GM19239 (cell line): ENCODE measurements at places on chromosomes 5 and 9.

GRCh38 chr9:88387552-88388202 lies 567 bp upstream of the SPIN1 start:
- DNase-seq = peak; percentile 5

DNA sequence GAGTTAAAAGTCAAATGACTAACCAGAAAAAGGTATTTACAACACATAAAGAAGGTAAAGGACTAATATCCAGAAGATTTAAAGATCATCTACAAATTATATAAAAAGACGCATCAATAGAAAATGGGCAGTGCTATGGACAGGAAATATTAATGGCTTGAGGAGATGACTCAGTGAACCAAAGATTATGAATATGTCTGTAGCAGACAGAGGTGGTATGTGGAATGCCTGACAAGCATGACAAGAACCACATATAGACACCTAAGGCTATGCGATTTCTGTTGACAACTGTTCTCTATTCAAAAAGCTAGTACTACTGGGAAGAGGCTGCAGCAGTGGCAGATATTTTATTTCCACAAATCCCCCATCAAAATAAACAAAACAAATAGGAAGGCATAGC lies 177.0 kb upstream of the SH3GL2 start:
- no peak for DNase-seq

DNA sequence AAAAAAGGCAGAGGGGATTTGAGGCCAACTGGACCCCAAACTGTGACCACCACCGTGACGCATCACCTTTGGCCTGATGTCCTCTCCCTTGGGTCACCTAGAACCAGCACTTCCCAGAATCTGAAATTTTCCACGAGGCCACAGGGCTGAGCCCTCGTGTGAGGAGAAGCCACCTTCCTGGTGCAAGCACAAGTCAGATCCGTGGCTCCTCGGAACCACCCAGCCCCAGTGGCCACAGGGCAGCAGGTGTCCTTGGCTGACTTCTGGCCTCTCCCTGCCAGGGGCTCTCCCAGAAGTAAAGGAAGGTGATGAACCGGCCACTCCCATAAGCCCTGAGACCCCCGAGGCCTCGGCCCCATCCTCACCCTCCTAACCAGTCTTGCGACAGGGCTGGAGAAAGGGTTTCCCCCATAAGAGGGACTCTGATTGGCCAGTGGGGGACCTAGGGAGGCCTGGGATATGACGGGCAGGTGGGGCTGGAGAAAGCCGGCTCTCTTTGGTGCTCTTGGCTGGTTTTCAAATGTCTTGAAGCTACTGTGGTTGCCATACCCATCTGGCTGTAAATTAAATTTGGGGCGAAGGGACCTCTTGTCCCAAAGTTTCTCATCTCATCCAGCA lies 20.9 kb upstream of the HMCN2 start:
- no peak for DNase-seq

GRCh38 chr5:135452321-135453030 lies at the start of gene TIFAB:
TIFAB (minus strand) TSS chr5:135452351; CDS start chr5:135449939, 2,412 bp downstream.
- DNase-seq = no peak

GRCh38 chr5:116765441-116765840 lies 190.8 kb upstream of the SEMA6A start:
- no peak for DNase-seq

DNA sequence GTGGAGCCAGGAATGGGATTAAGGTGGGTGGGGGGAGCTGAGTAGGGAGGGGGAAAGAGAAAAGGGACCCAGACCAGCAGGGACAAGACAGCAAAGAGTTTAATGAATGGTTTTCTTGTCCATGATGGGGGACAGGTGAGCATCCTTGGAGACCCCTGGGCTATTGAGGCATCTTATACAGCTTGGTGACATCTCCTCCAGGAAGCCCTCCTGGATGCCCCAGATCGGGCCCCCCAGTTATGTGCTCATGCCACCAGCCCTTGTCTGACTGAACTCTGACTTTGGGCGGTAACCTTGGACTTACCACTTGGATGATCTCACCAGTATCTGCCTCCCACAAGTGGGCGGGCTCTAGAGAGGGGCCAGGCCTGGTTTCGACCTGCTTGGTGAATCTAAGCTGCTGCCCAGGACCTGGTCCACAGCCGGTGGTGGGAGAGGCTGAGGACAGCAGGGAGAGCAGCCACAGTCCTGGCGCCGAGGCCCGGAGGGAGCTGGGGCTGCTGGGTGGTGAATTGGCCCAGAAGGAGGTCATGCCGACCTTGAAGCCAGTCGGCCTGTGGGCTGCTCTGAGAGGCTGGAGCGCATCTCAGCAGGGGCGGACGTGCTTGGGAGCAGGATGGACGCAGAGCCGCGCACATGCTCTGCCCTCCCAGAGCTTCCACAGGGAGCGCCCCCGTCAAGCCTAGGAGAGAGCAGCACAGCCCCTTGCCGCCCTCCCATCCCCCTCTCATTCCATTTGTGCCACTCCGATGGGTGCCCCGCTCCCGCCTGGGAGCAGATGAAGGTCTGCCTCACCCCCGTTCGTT lies 36.2 kb downstream of the UNC5A start:
- DNase-seq = no peak

DNA sequence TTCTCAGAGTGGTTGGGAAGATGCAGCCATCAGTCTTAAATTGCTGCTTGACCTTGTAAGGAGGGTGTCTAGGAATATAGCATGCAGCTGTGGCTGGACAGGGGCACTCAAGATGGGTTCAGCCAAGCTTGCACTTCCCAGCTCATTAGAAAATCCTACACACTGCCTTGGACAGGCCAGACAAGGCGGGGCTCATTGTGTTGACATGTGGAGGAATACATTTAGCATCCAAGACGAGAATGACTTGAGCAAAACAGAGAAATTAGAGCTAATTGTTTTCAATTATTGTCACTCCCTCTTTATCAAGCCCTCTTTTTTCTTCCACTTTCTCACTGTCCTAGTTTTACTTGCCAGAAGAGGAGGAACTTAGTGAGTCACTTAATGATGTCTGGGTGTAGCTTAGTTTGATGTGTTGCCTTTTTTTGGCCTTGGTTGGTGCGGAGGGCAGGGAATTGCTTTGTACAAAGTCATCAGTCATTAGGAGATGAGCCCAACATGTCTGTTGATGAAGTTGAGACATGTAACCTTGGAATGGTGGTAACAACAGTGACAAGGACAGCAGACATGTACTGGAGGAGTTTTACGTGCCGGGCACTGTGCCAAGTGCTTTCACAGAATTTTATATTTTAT lies 1219.3 kb upstream of the WWC1 start:
- no peak for DNase-seq

DNA sequence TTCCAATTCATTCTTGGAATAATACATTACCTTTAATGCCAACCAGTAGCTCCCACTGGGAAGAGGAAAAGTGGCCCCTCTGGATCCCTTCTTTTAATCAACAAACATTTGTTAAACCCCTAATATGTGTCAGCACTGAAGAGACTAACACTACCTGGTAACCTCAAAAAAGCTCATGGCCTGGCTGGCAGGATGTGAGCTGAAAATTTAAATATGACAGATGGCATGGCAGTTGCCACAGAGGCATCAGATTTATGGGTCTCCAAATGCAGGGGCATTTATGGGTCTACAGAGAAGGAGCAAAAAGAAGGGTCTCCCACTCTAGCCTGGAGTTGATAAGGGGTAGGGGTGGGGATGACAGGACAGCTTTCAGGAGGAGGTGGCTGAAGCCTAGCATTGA lies 12.5 kb downstream of the DNAH5 start:
- no peak for DNase-seq

DNA sequence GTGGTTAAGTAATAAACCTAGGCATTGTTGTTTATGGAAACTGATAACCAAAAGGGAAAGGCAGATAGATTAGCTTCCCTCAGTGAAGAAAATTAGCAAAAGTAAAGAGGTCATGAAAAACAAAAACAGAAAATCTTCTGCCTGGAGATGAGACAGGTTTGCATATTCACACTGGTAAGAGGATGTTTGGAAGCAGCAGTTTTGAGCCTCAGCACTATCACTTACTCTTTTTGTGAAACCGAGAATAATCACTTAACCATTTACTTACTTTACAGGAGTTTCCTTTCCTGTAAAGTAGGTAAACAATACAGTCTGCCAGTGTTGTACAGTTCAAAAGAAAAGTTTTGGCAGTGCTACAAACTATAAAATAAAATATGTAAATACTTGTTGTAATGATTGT lies 35.5 kb upstream of the EMB start:
- peak; percentile 15 for DNase-seq

- DNase-seq = no peak
These were observed 25.3 kb upstream of the ENHO start for GRCh38 chr9:34547960-34548611.

DNA sequence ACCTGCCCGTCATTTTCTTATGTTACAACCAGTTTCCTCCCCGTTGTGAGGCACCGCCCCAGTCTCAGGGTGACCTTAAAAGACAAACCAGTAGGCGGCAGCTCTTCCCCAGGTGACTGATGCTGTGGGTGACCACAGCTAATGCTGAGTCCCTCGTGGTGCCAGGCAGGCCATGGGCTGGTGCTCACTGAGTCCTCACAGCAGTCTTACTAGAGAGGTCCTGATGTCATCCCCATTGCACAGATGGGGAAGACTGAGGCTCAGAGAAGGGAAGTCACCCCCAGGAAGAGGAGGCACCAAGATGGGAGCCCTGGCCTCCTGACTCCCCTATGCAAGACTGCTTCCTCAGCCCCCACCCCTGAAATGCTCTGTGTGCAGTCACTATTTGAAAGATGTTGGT lies 978 bp downstream of the CFAP157 start:
- no peak for DNase-seq

GRCh38 chr9:130171226-130172148 lies 717 bp upstream of the NCS1 start:
- no peak for DNase-seq

DNA sequence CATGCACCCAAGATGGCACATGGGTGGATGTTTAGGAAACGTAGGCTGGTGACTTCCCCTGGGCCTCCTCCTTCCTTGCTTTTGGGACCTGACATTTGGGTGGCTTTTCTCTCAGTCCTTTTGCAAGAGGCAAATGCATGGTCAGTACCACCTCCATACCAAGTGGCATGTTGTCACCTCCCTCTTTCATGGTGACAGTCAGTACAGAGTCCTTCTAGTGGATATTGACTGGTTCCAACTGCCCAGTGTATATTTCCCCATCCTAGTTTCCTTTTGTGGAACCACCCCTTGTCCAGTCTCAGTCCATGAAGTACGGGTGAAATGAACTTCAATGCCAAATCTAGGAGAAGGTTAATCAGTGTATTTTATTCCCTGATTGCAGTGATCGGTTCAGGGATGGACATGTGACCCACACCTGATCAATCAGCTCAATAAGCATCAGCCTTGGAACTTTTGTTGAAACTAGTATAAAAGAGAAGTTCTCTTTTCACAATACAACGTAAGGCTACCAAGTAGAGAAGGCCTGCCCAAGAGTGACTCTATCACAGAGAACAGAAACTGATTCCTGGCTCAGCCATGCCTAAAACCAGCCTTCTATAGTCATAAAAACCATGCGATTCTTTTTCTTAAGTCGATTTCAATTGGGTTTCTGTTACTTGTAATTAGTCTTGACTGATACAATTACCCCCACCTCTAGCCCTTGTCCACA lies 143.4 kb upstream of the KLF9 start:
- DNase-seq = peak; percentile 15

DNA sequence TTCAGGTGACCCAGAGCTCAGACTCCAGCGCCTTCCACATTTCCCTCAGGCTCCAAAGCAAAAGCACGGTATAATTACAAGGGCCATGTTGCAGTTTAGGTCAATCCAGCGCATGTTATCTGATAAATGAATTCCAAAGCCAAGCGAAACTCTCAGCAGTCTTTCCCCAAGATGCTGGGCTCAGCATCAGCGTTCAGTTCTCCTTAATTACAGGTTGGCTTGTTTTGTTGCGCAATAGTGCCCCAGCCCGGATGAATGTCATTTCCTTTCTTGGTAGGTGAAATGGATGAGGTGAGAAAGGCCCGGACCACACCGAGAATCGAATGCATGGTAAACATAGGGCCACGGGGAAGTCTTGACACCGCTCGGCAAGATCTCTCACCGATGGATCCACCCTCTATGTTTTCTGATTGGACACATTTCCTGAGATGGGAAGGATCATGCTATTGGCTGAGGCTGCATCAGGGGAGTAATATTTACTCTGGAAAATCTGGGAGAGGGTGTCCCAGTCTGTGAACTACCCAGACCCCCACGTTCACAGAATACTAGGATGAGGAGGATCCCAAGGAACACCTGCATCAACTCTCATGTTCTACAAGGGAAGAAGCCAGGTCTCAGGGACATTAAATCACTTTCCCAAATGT lies 221.2 kb upstream of the ANKRD55 start:
- no peak for DNase-seq

DNA sequence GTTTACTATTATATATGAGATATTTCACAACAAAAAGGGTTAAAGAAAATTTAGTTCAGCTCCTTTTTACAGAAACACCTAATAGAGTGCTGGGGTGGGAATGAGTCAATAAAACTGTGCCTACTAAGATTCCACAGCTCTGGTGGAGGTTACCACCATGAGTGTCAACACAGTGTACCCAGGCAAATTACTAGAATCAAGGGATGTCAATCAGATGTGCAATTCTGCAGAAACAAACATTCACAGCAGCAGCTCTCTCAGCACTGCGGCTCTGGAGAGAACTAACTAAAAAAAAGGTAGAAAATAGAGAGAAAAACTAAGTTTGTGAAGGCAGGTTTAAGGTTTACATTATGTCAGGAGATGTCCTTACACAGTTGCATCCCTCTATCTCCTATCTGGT lies 1313.0 kb downstream of the MAT2B start:
- no peak for DNase-seq

GRCh38 chr9:134055981-134056461 lies 11.8 kb downstream of the BRD3 start:
- no peak for DNase-seq

DNA sequence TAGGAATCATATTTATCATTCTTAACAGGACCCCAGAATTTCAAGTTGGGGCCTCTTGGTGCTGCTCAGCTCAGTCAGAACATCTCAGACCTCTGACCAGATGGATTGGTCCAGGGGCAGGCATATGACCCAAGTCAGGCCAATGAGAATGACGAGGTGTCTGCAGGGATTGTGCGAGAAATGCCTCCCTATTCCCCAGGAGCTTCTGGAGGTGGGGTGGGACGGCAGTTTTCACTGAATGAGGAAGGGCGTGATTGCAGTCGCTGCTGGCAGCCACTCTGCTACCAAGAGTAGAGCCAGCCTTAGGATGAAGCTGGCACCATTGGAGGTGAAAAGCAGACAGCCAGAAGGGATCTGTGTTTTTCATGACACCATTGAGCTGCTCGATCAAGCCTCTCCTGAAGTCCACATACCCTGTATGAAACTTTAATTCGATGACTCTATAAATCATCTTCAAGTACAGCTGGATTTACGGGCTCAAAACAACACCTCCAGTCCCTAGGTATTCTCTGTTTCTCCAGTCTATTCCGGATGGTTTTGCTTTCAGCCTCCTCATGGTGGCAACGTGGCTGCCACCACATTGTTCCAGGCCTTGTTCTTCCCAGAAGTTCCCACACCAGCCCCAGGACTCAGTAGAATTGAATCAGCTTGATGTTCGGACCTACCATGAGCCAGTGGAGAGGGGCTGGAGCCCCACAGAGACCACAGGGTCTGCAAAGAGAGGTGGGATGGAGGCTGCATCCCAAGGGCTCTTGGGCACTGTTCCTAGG lies 70.2 kb upstream of the ADAMTS2 start:
- DNase-seq = no peak

DNA sequence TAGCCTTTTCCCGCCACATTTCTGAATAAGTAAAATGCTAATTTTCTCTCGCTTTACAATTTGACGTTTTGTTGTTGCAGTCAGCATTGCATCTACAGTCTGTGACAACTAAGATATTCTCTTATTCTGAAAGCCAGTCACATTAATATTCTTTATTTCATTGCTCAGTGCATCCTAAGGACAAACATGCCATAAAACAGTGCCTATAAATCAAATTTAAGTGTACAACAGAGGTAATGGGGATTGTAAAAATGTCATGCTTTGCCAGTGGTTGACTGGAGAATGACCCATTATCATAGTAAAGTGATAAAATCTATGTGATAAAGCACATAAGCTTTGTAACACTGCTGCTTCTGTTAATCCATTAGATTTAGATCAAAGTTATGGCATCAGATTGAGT lies 1850.0 kb upstream of the ACO1 start:
- DNase-seq = no peak
